Mesothelial cell of epicardium (in vitro differentiated cells): ENCODE measurements at places on chromosomes 2 and 18. TPM values are rescaled to one million over a fixed set of nuclear protein-coding genes. Genes with fewer than 3 reads are reported as not detected.

DNA sequence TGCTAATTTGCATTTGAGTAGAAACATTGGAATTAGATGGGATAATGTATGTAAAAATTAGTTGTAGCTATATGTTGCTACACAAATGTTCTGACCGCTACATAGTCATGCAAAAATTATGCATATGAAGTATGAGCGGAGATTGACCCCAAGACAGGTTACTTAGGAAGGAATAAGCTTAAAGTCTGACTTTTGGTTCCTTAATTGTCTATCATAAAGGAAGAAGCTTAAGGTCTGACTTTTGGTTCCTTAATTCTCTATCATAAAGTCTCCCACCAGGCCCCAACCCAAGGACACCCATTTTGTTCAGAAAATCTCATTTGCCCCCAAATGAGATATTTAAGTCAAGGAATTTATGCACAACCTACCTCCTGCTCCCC lies 106.5 kb downstream of the EVA1A start:
- no peak for DNase-seq

- DNase-seq = no peak
Observed at GRCh38 chr2:75646090-75646582, 447 bp upstream of the MRPL19 start.

DNA sequence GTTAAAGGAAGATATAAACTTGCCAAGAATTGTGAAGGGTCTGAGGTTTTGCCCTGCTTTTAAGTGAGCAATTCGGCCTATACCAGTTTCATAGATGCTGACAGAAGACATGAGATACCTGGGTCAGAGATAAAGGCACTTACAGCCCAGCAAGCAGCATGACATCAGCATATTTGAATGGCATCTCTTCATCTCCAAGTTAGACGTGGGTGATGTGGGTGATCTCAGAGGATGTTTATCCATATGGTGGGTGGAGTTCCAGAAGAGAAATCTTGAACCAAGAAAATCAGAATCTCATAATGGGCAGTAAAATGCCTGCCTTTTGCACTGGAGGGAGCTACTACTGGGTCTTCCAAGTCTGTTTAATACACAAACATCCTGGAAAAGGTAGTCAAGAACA lies 44.7 kb downstream of the GYPC start:
- DNase-seq = no peak

DNA sequence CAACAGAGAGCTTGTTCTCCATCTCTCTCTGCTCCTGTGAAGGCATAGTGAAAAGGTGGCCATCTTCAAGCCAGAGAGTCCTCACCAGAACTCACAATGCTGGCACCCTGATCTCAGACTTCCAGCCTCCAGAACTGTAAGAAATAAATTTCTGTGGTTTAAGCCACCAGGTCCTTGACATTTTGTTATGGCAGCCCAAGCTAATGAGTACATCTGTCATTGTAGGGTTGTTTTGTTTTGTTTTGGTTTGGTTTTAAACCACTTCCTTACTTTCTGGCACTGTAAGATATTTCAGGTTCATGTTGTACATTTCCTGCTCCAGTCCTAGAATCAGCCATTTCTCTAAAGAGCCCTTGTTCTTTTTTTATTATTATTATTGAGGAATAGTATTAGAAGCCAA lies 171.2 kb downstream of the CPS1 start:
- DNase-seq = no peak

DNA sequence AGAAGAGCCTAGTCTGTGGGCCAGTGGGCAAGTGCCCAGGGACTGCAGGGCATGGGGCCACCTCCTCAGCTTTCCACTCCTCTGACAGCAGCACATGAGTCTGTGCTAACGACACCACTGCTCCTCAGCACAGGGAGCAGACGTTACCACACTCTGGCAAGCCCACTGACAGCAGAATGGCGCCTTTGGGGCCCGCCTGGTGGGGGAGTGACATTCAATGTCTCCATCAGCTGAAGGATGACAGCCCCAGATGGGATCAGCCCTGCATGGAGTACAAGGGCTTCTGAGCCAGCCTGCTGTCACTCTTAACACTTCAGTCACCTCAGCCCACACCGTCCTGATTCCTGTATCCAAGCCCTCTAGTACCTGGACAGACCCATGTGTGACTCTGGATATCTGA lies 149.4 kb upstream of the SMAD2 start:
- no peak for DNase-seq

DNA sequence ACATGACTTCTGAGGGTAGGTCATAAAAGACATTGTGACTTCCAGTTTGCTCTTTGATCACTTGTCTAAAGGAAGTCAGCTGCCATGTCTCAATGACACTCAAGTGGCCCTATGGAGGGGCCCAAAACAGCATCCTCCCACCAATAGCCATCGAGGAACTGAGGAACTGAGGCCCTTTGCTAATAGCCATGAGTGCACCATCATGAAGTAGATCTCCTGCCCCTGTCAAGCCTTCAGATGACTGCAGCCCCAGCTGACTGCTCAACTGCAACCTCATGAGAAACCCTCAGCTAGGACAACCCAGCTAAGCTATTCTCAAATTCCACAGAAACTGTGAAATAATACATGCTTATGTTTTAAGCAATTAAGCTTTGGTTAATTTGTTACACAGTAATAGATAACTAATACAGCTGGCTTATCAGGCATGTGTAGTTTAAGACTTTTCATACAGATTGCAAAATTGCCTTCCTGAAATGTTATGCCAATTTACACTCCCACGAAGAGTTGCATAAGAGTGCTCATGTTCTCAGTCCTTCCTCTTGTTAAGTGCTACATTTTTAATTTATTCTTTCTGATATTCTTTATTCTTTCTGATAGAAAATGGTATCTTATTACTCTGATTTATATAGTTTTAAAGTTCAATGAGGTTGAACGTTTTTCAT lies 105.6 kb upstream of the NDUFV2 start:
- DNase-seq = no peak

DNA sequence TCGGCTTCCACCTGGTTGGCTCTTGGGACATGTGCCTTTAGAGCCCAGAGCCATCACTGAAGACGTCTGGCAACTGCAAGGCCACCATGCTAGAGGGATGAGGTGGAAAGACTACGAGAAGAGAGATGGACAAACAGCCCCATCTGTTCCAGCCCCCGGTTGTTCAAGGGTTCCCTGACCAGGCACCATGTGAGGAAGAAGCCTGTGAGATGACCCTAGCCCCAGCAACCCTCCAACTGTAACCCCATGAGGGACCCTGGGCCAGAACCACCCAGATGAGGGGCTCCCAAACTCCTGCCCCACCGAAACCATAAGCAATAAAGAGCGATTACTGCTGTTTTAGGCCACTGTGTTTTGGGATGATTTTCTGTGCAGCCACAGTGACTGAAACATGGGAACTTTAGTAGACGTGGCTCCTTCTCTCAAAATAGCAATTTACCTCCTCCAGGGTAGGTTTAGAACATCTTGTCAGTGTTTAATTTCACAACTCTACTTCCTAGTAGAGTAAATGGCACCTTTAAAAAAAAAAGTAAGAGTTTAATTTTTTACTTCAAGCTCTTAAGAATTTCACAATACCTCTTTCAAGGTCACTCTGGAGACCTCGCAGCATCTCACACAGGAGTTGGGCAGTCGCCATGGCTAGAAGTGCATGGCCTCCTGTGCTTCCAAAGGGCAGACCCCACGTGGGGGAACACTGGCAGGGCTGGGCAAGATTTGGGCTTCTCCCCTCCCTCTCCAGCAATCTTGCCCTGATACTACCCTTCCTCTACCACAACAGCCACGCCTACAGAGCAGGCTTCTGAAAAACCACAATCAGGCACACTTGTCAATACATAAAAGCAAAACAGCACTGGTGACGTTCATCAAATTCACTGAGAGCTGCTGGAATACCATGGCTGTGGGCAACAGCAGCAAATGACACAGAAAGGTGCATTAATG lies 48.8 kb downstream of the TMEM163 start:
- DNase-seq = no peak

- no peak for DNase-seq
Observed at GRCh38 chr2:241810307-241811200, 1.6 kb downstream of the NEU4 start.

- no peak for DNase-seq
Observed at GRCh38 chr2:9251154-9252001, 44.8 kb downstream of the ASAP2 start.

- DNase-seq = no peak
Observed at GRCh38 chr2:128345436-128346165, 26.9 kb upstream of the HS6ST1 start.

GRCh38 chr18:56235071-56235470 lies 403.3 kb downstream of the TXNL1 start:
- DNase-seq = no peak

GRCh38 chr18:67425672-67426071 lies 90.8 kb downstream of the DSEL start:
- DNase-seq = no peak

- no peak for DNase-seq
Observed at GRCh38 chr2:231665245-231666170, 42.8 kb upstream of the PTMA start.

- no peak for DNase-seq
Observed at GRCh38 chr2:217289177-217289906, 429.5 kb upstream of the TNP1 start.

DNA sequence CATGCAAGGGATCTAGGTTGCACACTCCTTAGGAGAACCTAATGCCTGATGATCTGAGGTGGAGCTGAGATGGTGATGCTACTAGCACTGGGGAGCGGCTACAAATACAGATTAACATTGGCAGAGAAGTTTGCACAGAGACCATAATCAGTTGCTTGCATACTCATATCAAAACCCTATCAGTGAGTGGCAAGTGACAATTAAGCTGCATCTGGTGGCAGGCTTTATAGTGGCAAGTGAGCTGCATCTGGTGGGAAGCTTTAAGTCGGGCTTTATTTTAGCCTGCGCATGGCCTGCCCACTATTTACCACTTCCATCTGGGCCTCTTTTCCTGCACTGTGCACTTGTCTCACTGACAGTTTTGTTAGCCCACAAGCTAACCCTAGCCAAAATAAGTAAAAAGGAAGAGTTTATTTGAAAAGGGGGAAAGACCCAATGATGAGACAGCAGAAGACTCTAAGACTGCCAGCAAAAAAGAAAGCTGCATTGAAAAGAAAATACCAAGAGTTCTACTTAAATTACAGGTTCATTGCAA lies 140.9 kb upstream of the B3GNT2 start:
- DNase-seq = no peak

- no peak for DNase-seq
Observed at GRCh38 chr2:116145031-116145430, 1669.5 kb upstream of the DDX18 start.

DNA sequence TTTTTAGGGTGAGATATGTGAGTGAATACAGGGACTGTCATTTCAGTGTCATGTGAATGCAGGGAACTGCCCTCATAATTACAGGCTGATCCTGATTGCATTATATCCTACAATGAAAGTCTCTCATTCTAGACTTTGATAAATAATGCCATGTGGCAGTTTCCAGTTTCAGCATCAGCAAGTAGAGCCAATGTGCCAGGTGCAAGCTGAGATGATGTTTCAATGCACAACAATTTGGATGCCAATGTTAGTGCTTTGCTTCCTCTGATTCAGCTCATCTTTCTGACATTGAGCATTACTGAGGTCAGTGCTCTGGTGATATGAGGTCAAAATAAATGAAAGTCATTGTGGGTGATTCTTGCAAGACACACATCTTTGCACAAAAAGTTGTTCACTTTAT lies 63.7 kb upstream of the TFPI start:
- DNase-seq = no peak

DNA sequence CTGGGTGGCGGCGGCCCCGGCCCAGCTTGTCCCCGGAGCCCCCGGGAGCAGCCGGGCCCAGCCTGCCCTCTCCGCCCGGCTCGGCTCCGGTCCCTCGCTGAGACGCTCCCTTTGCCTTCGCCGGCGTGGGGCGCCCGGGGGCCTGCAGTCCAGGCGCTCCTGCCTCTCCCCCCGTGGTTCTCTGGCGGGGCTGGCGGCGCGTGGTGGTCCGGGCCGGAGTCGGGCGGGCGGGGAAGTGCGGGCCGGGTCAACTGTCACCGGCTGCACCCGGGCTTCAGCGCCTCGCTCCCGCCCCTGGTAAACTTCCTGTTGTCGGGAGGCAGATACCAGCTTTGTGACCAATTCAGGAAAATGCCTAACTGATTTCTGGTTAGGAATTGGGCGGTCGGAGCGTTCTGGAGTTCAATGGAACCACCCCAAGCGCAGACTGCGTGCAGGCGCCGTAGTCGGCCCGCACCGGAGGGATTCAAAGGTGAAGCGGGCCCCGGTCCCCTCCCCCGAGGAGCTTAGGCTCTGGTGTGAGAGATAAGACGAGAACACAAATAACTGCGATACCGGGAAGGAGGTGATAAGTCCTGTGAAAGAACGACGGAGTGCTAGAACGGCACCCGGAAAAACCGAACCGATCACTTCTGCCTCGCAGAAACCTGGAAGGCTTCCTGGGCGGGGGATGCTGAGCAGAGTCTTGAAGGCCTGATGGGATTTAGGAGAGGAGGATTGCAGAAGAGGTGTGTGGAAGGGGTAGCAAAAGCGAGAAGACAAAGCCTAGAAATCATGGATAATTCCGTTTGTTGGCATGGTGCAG lies 891 bp downstream of the CAB39 start:
- peak; percentile 26 for DNase-seq

DNA sequence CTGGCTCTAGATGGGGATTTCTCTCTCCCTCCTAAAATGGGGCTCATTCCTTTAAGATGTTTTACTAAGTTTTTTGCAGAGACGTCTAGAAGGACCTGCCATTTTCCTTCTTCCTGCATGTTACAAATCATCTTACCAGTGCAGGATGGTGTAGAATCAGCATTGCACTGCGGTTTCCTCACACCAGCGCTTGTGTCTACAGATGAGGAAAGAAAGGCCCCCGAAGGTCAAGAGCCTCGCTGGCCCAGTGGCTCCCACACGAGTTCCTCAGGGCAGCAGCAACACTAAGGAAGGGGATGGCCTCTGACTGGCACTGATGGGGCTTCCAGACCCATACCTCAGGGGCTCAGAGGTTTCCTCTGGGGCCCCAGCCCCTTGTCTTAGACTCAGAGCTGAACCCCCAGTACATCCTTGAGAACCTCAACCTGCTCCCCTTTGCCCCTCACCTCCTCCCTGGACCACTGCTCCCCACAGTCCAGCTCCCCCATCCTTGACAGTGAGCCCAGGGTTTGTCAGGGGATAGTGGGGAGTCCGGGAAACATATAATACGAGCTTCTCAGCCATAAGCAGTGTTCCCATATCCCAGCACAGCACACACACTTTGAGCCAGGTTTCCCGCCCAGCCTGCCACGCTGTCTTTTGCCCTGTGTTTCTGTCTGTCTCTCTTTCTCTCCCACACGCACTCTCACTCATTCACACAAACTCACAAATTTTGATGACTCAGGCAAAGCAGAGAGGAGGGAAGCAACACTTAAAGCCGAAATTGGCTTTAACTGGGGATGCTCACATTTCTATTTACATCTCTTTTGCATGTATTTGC lies 29.4 kb downstream of the ZFP36L2 start:
- no peak for DNase-seq

UGT1A9 gene
- total RNA-seq = not detected in 3 replicates

RAB6C gene
- 0.16 to 0.18 TPM in 2 of 3 replicates, not detected in the other for total RNA-seq

GPR45 gene
- total RNA-seq = not detected in 3 replicates

CRYGA gene
- total RNA-seq = not detected in 3 replicates

COL6A3 gene
- 544 to 655 TPM (median 645 TPM) in 3 replicates for total RNA-seq

TWIST2 gene
- total RNA-seq = 17.8 to 19.6 TPM (median 18.6 TPM) in 3 replicates

ASAP2 gene
- total RNA-seq = 25.8 to 29.7 TPM (median 26.2 TPM) in 3 replicates

HOXD13 gene
- 0.49 to 0.63 TPM (median 0.56 TPM) in 3 replicates for total RNA-seq

IGFBP2 gene
- total RNA-seq = 376 to 409 TPM (median 381 TPM) in 3 replicates

C2orf80 gene
- total RNA-seq = not detected in 3 replicates

EEF1B2 gene
- 483 to 501 TPM (median 491 TPM) in 3 replicates for total RNA-seq

KRTCAP3 gene
- total RNA-seq = 24.5 to 26.1 TPM (median 25.5 TPM) in 3 replicates

MEP1B gene
- 0.18 TPM in 1 of 3 replicates, not detected in the others for total RNA-seq

SERPINB7 gene
- total RNA-seq = 0.40 to 0.68 TPM (median 0.51 TPM) in 3 replicates

IL36A gene
- total RNA-seq = not detected in 3 replicates

FECH gene
- total RNA-seq = 28.3 to 31.1 TPM (median 29.4 TPM) in 3 replicates

STK39 gene
- total RNA-seq = 18.7 to 19.3 TPM (median 18.7 TPM) in 3 replicates

ZBTB7C gene
- total RNA-seq = 7.0 to 9.1 TPM (median 7.4 TPM) in 3 replicates

HSBP1L1 gene
- total RNA-seq = 31.8 to 35.4 TPM (median 33.9 TPM) in 3 replicates

SLC8A1 gene
- total RNA-seq = 27.2 to 30.7 TPM (median 29.6 TPM) in 3 replicates

ATP8B1 gene
- 14.0 to 18.5 TPM (median 14.1 TPM) in 3 replicates for total RNA-seq
